WERI-Rb-1 (cell line): ENCODE measurements at places on chromosomes 2 and 18.

DNA sequence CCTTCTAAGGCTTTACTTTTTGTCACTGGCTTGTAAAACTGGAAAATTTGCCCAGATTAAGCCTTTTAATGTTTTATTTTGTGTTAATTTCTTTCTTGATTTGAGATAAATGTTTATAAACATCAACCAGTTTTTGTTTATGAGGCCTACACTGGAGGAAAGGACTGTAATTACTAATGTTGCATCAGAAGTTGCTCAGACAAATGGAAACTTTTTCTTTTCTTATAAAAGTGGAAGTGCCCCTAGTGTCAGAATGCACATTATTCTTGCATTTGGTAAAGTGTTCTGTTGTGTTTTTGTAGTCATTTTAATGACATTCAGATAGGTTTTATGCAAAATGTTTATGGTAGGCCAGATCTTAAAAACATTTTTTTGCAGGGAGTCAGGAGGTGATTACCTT lies 25.3 kb downstream of the LCLAT1 start:
- DNase-seq: no peak

DNA sequence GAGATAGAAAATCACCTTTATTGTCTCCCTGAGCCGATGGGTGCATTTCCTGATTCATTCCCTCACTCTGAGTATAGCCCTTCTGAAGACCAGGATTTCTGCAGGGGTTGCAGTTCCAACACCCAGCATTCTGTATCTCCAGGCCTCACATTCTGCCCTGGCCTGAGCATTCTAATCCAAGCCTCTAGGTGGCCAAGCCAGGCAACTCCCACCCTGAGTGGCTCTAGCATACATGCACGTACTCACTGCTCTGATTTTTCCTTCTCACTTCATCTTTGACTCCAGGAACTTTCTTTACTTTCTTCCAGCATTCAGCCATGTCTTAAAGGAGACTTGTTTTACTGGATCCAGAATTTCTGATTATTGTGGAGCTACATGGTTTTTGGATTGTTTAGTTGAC lies 100.7 kb upstream of the STK39 start:
- DNase-seq: peak; percentile 65

- no peak for DNase-seq
These were observed 8.8 kb downstream of the FOSL2 start for GRCh38 chr2:28401411-28401810.

DNA sequence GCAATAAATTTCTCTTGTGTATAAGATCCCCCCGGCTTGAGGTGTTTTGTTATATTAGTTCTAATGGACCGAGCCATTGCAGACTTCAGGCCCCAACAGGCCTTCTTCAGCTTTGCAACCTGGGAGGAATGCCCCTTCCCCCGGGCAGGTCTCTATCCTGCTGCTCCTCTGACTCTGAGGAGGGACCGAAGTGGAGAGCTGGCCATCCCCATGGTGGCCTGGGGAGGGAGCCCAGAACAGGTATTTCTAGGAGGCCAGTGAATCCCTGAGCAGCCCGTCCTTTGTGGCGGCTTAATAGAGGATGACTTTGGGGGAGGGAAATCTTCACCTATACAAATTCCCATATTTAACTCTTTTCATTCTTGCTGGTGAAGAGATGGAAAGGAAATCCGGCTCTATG lies 715.8 kb upstream of the SOX11 start:
- DNase-seq: no peak

GRCh38 chr2:53450923-53451322 lies 316.7 kb upstream of the CHAC2 start:
- no peak for DNase-seq

GRCh38 chr2:70757360-70757759 lies 10.6 kb downstream of the ADD2 start:
- DNase-seq: no peak

GRCh38 chr2:213923543-213923942 lies 487.3 kb upstream of the VWC2L start:
- no peak for DNase-seq

DNA sequence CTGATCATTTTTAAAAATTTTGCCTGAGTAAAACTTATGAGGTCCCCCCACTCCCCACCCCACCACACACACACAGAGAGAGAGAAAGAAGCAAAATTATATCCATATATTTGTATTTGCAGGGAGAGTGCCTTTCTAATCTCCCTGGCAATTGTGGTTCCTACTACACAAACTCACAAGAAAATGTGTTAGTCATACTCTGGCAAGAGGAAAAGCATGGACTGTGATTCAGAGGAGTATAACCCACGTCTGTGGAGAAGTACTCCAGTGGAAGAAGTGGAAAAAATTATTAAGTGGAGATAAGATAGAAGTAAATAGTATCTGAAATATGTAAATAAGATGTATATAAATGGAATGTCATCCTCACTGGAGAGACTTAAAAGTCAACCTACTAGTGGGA lies 114.0 kb downstream of the DSEL start:
- DNase-seq: no peak

GRCh38 chr2:224347176-224348051 lies 54.5 kb downstream of the FAM124B start:
- no peak for DNase-seq

DNA sequence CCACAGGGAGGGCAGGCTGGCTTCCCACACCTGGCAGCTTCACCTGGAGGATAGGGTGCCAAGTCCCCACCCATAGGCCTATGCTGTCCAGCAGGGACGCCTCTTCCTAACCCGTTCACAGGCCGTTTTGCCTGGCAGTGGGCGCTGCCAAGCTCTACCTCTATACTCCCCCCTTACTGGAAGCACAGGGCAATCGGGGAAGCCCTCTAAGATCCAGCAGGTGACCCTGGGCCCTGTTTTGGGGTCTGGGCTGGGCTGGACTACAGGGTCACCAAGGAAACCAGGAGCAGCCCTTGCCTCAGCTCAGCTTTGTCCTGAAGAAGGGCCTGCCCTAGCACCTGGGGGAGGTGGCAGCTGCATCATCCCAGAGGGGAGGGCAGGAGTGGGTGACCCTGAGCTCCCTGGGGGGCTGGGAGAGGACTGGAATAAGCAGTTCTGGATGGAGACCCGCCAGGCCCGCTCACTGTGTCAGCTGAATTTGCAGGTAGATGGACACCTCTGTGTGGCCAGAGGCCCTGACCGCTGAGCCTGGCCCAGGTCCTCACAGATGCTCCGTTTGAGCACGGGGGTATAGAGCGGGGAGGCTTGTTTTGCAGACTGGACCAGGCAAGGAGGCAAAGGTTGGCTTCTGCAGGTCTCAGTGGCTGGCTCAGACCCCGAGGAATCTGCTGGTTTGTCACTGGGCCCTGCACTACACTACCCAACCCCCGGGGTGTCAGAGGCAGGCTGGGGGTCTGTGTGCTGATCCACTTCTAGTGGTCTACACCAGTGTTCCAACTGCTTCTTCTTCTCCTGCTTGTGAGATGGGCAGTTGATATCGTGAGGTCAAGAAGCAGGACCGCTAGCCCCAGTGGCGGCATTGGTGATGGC lies 163.1 kb downstream of the ASB1 start:
- DNase-seq: no peak

- no peak for DNase-seq
These were observed 86.2 kb downstream of the UPP2 start for GRCh38 chr2:158187908-158188307.

- DNase-seq: no peak
These were observed 230.6 kb downstream of the DOK6 start for GRCh38 chr18:69631281-69631680.

- DNase-seq: no peak
These were observed 205.6 kb downstream of the TMEM182 start for GRCh38 chr2:102967451-102967850.

DNA sequence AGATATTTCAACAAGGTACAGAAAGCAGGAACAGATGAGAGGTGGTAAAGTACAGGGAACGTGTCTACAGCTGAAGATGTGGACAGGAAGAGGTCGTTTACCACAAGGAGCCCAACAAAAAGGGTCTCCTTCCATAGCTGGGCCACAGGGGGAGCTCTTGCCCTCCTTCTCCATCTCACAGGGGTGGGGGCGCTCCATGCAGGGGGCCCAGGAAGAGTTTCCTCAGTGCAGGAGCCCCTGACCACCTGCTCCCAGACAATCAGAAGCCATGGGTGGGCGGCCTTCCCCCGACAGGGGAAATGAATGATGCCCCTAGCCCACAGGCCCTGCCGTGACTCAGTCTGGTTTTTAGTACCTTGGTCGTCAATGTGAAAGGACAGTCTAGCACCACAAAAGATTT lies 163.6 kb upstream of the ZNF516 start:
- DNase-seq: peak; percentile 91

GRCh38 chr2:215338883-215339679 lies 27.2 kb downstream of the ATIC start:
- no peak for DNase-seq

GRCh38 chr2:84931384-84931821 lies 25.9 kb downstream of the TMSB10 start:
- DNase-seq: no peak

GRCh38 chr18:8752329-8752728 lies 47.0 kb downstream of the MTCL1 start:
- no peak for DNase-seq

- no peak for DNase-seq
These were observed 148.2 kb downstream of the NDUFA10 start for GRCh38 chr2:239876948-239877289.

- DNase-seq: no peak
These were observed 2.1 kb downstream of the TRIB2 start for GRCh38 chr2:12718711-12719399.

GRCh38 chr18:47313901-47314300 lies 62.4 kb upstream of the SKOR2 start:
- DNase-seq: no peak

DNA sequence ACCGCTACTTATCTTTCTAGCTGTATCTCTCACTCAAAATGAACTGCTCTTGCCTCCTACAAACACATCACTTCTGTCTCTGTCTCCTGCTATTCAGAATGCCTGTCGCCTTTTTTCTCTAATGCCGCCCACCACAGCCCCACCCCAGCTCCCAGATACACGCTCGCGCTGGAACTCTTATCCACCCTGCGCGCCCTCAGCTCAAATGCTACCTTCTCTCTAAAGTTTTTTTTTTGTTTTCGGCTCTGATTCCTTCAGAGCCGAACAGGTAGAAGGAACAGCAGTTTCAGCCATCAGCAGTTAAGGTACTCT lies 3.9 kb upstream of the SOS1 start:
- DNase-seq: no peak

DNA sequence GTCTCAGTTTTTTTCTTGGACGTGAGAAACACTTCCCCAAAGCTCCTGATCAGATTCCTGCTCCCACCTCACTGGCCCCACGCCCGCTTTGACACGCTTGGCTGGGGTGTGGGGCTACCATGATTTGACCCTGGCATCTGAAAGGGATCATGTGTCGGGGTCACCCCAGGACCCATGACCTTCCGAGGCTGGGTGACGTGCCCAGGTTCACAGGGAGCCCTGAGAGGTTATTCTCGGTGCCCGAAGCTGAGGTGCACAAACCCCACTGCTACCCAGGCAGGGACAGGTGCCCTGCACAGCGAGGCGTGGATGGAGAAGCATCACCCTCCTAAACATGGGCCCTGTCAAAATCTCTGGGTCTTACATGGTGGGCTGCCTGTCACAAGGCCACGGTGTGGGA lies 404.1 kb downstream of the GALR1 start:
- DNase-seq: no peak

DNA sequence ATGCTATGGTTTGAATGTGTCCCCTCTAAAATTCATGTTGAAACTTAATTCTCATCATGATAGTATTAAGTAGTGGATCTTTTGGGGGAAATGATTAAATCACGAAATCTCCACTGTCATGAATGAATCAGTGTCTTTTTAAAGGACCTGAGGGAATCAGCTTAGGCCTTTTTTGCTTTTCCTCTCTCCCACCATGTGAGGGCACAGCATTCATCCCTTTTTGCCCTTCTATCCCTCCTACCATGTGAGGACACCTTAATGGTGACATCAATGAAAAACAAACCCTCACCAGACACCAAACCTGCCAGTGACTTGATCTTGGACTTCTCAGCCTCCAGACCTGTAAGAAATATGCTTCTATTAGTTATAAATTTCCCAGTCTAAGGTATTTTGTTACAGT lies 247.1 kb upstream of the UBE2E3 start:
- no peak for DNase-seq

DNA sequence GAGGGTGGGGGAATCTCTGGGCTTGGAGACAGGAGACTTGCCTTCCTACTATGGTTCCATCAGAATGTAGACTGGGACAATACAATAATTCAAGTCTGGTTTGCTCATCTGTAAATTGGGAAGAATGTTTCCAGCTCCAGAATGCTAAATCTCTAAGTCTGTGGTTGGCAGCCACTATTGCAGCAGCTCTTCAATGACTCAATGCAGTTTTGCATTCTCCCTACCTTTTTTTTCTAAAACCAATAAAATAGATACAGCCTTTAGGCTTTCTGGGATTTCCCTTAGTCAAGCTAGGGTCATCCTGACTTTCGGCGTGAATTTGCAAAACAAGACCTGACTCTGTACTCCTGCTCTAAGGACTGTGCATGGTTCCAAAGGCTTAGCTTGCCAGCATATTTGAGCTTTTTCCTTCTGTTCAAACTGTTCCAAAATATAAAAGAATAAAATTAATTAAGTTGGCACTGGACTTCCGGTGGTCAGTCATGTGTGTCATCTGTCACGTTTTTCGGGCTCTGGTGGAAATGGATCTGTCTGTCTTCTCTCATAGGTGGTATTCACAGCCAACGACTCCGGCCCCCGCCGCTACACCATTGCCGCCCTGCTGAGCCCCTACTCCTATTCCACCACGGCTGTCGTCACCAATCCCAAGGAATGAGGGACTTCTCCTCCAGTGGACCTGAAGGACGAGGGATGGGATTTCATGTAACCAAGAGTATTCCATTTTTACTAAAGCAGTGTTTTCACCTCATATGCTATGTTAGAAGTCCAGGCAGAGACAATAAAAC lies 6.5 kb downstream of the TTR start:
- DNase-seq: no peak

- DNase-seq: peak; percentile 52
These were observed 143.0 kb downstream of the ARL6IP6 start for GRCh38 chr2:152861349-152861942.

DNA sequence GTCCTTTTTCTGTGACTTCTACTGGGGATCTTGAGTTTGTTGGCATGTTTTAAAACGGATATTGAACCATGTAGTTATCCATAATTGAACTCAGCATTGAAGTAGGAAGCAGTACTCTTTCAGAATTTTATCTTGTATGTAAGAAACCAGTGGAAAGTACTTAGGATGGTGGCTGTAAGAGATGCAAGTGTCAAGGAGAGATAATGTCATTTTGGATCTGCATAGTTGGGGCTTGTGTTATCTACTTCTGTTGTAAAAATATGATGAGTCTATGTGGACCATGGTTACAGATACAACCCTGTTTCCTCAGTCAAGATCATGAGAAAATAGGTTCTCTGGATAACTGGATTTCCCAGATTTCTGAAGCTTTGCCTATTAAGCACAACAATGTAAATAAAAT lies 113.7 kb downstream of the NAB1 start:
- no peak for DNase-seq
